ENCODE measurements at places on chromosomes 5 and 9.

- DNase-seq = no peak
Measured at GRCh38 chr5:27733237-27733636, 694.9 kb upstream of the CDH9 start.

GRCh38 chr5:5777013-5777412 is 354.5 kb downstream of the ICE1 start:
- DNase-seq = no peak

DNA sequence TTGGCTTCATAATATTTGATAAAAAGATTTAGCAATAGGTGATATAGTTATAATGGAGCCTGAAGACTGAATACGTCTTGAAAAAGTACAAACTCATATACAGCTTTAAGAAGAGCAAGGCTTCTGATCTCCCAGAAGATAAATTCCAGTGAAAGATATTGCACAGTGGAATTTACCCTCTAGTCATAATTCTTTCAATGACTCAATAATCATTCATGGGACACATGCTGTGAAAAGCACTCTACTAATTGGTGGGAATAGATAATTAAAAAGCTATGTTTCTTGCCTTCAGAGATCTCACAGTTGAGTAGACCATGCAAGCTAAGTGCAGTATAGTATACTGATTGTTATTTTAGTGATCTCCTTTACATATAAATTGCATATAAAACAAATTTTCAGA is 538.6 kb upstream of the CYLC2 start:
- DNase-seq = no peak

- peak; percentile 91 for DNase-seq
Measured at GRCh38 chr5:177402271-177403043, 2.0 kb upstream of the PFN3 start.

- no peak for DNase-seq
Measured at GRCh38 chr9:96510258-96510657, 60.3 kb downstream of the HABP4 start.

GRCh38 chr5:130992095-130992494 is 173.0 kb downstream of the HINT1 start:
- no peak for DNase-seq

DNA sequence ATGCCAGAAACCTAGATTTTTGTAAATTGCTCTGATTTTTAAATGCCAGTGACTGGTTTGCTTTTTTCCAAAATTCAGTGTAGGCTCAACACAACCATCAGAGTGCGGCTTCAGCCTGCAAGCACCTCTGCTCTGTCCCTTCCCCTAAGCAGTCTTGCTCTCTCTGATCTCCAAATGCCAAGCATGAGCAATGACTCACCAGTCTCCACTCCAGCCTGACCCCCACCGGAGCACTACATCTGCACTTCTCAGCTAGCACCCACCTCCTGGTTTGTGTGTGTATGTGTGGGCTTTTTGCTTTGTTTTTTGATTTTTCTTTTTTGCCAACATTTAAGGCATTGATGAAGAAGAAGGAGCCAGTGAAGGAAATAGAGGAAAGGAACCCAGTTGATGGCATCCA is 61.4 kb upstream of the ADRA1B start:
- no peak for DNase-seq

- no peak for DNase-seq
Measured at GRCh38 chr9:73152953-73153352, 1.3 kb downstream of the ANXA1 start.

GRCh38 chr9:113677057-113677456 is 199.1 kb upstream of the ZNF618 start:
- DNase-seq = no peak

DNA sequence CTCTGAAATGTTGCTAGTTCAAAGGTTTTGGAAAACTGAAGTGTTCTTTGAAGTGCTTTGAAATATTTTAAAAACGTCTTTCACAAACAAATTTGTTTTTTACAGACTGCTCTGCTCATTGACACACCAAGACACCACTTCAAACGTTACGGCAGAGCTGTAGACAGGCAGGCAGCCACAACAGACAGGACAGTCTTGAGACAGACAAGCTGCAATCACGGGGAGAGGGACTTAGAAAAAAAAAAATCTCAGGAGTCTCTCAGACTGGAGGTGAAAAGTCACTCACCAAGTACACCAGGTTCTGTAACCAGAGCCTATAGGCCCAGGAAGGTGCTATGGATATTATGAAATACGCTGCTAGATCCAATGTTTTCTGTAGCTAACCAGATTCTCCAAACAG is 135.4 kb downstream of the ISL1 start:
- DNase-seq = peak; percentile 70

- DNase-seq = no peak
Measured at GRCh38 chr9:116656501-116656971, 30.6 kb upstream of the TRIM32 start.

- peak; percentile 31 for DNase-seq
Measured at GRCh38 chr5:59506285-59506877, 387.1 kb downstream of the PDE4D start.

All from SK-N-DZ (cell line).